ENCODE measurements at places on chromosomes 4 and X. TPM values are rescaled to one million over a fixed set of nuclear protein-coding genes. Genes with fewer than 3 reads are reported as not detected.

NPY1R gene
- total RNA-seq, result not detected

SORCS2 gene
- 0.07 TPM for total RNA-seq

CASP3 gene
- total RNA-seq, result 27.5 TPM

MAGIX gene
- total RNA-seq, result 0.26 TPM

POLN gene
- total RNA-seq, result 0.91 TPM

FOXP3 gene
- total RNA-seq, result 7.1 TPM

CSAG1 gene
- not detected for total RNA-seq

DNA sequence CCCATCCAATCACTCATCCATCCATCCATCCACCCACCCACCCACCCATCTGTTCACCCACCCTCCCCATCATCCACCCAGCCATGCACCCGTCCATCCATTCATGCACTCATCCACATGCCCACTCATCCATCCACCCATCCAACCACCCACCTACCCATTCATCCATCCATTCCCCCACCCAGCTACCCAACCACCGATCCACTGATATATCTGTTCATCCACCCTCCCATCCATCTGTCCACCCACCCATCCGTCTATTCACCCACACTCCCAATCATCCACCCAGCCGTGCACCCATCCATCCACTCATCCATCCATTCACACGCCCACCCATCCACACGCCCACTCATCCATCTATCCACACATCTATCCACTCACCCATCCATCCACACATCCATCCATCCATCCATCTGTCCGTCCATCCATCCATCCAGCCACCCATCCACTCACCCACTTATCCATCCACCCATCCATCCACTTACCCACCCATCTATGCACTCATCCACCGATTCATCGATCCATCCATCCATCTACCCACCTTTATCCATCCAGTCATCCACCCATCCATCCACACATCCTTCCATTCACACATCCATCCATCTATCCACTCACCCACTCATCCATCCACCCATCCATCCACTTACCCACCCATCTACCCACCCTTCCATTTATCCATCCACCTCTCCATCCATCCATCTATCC is 28.4 kb downstream of the ASMTL start:
- H3K4me1 ChIP-seq, result no peaks in the 10 kb centered on the region
- H3K27me3 ChIP-seq, result no peaks in the 10 kb centered on the region
- no peak overlapping the region for H3K4me3 ChIP-seq
- DNase-seq, result no peak

- no peaks in the 10 kb centered on the region for H3K27me3 ChIP-seq
- H3K4me3 ChIP-seq, result no peak overlapping the region
- H3K4me1 ChIP-seq, result no peaks in the 10 kb centered on the region
- no peak overlapping the region for H3K27ac ChIP-seq
These were observed 225.8 kb upstream of the GIMD1 start for GRCh38 chr4:106594291-106594952.

- peaks cover 7% of the 10 kb centered on the region for H3K4me1 ChIP-seq
- no peaks in the 10 kb centered on the region for H3K36me3 ChIP-seq
- peaks cover 47% of the 10 kb centered on the region for H3K27me3 ChIP-seq
- H3K27ac ChIP-seq, result no peak overlapping the region
These were observed 10.9 kb upstream of the MSX1 start for GRCh38 chr4:4848540-4848939.

DNA sequence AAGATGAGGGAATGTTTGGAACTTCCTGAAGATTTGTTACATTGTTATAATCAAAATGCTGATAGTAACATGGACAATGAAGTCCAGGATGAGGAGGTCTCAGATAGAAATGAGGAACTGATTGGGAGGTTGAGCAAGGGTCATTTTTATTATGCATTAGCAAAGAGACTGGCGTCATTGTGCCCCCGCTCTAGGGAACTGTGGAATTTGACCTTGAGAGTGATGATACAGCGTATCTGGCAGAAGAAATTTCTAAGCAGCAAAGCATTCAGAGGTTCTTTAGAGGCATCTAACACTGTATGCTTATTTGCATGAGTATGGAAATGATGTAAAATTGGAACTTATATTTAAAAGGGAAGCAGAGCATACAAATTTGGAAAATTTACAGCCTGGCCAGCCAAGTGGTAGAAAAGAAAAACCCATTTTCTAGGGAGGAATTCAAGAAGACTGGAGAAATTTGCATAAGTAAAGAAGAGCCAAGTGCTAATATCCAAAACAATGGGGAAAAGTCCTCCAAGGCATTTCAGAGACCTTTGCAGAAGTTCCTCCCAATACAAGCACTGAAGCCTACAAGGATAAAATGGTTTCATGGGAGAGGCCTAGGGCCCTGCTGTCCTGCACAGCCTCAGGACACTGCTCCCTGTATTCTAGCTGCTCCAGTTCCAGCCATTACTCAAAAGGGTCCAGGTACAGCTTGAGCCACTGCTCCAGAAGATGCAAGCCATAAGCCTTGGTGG is 483.0 kb upstream of the NDST4 start:
- H3K4me3 ChIP-seq, result no peak overlapping the region
- H3K27me3 ChIP-seq, result no peaks in the 10 kb centered on the region
- H3K4me1 ChIP-seq, result no peaks in the 10 kb centered on the region
- H3K36me3 ChIP-seq, result no peaks in the 10 kb centered on the region
- no peak for DNase-seq
- no peak overlapping the region for H3K27ac ChIP-seq

- no peak for DNase-seq
- H3K27ac ChIP-seq, result no peak overlapping the region
- no peak overlapping the region for H3K4me3 ChIP-seq
- H3K4me1 ChIP-seq, result no peaks in the 10 kb centered on the region
These were observed 8.5 kb upstream of the ELMOD2 start for GRCh38 chr4:140515423-140515822.

GRCh38 chr4:24060932-24061331 is 171.1 kb upstream of the PPARGC1A start:
- H3K4me1 ChIP-seq, result no peaks in the 10 kb centered on the region
- no peaks in the 10 kb centered on the region for H3K36me3 ChIP-seq
- H3K27me3 ChIP-seq, result peaks cover 6% of the 10 kb centered on the region
- H3K27ac ChIP-seq, result no peak overlapping the region

DNA sequence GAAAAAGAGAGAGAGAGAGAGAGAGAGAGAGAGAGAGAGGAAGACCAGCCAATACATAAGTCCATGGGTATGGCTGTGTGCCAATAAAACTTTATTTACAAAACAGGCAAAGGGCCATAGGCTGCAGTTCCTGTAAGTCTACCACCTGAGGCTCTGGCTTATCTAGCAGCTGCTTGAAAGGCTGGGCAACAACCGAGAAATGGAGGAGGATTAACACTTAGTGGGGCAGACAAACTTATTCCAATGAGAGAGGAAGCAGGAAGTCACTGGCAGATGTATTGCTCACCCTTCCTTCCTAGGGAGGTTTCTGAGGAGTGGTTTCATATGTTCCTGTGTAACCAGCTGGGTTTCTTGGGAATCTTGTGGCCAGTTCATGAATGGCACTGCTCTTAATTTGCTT is 4.7 kb upstream of the GPR143 start:
- DNase-seq, result no peak
- no peak overlapping the region for H3K4me3 ChIP-seq
- no peaks in the 10 kb centered on the region for H3K36me3 ChIP-seq

DNA sequence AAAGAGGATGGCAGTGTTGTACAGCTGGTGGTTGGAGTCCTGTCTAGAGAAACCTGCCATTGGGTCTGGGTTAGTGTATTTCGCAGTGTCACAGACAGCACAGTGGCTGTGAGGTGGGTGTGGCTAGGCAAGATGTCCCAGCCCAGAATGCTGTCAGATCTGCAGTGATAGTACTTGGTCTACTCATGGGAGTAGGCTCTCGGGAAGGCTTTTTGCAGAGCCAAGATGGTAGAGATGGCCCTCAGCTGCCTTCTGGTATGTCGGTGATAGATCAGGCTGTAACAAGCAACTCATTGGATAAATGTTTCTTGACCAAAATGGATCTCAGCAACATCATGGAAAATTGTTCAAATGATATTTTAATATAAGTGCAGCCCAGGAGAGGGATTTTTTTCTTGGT is 84.3 kb upstream of the WDR1 start:
- H3K4me3 ChIP-seq, result no peak overlapping the region
- no peaks in the 10 kb centered on the region for H3K36me3 ChIP-seq
- no peaks in the 10 kb centered on the region for H3K27me3 ChIP-seq
- no peak overlapping the region for H3K27ac ChIP-seq

DNA sequence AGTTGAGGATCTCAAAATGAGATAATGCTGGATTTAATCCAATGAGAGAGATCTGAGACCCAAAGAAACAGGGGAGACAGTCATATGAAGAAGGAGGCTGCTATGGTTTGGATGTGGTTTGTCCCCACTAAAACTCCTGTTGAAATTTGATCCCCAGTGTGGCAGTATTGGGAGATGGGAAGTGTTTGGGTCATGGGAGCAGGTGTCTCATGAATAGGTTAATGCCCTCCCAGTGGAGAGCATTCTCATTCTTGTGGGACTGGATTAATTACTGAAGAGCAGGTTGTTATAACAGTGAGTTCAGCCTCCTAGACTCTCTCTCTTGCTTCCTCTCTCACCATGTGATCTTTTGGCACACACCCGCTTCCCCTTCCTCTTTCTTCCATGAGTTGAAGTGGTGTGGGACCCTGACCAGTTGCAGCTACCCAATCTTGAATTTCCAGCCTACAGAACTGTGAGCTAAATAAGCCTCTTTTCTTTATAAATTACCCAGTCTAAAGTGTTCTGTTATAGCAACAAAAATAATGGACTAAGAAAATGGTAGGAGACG is 70.3 kb downstream of the PPEF2 start:
- no peaks in the 10 kb centered on the region for H3K36me3 ChIP-seq
- H3K4me1 ChIP-seq, result no peaks in the 10 kb centered on the region
- no peak for DNase-seq
- no peak overlapping the region for H3K27ac ChIP-seq
- H3K4me3 ChIP-seq, result no peak overlapping the region
- H3K27me3 ChIP-seq, result peaks cover 2% of the 10 kb centered on the region

- peaks cover 1% of the 10 kb centered on the region for H3K27me3 ChIP-seq
- no peak overlapping the region for H3K4me3 ChIP-seq
- no peaks in the 10 kb centered on the region for H3K4me1 ChIP-seq
- no peak overlapping the region for H3K27ac ChIP-seq
These were observed 36.0 kb upstream of the CBR4 start for GRCh38 chr4:169045862-169046584.

GRCh38 chrX:53317365-53318069 is 36.1 kb upstream of the IQSEC2 start:
- no peaks in the 10 kb centered on the region for H3K36me3 ChIP-seq
- peak; percentile 68 for DNase-seq
- no peak overlapping the region for H3K4me3 ChIP-seq
- peaks cover 34% of the 10 kb centered on the region for H3K27me3 ChIP-seq
- peaks cover 13% of the 10 kb centered on the region for H3K4me1 ChIP-seq
- H3K27ac ChIP-seq, result no peak overlapping the region

- no peaks in the 10 kb centered on the region for H3K4me1 ChIP-seq
- no peak overlapping the region for H3K27ac ChIP-seq
- peaks cover 15% of the 10 kb centered on the region for H3K27me3 ChIP-seq
- no peak for DNase-seq
- no peak overlapping the region for H3K4me3 ChIP-seq
These were observed 613 bp downstream of the GLRB start for GRCh38 chr4:157076578-157076947.

GRCh38 chrX:39759526-39760224 is 338.1 kb downstream of the BCOR start:
- H3K4me1 ChIP-seq, result peaks cover 10% of the 10 kb centered on the region
- H3K27me3 ChIP-seq, result no peaks in the 10 kb centered on the region
- no peak overlapping the region for H3K4me3 ChIP-seq
- H3K36me3 ChIP-seq, result no peaks in the 10 kb centered on the region

GRCh38 chrX:46554942-46555341 is 9.7 kb upstream of the ZNF674 start:
- no peak overlapping the region for H3K27ac ChIP-seq
- no peak overlapping the region for H3K4me3 ChIP-seq

DNA sequence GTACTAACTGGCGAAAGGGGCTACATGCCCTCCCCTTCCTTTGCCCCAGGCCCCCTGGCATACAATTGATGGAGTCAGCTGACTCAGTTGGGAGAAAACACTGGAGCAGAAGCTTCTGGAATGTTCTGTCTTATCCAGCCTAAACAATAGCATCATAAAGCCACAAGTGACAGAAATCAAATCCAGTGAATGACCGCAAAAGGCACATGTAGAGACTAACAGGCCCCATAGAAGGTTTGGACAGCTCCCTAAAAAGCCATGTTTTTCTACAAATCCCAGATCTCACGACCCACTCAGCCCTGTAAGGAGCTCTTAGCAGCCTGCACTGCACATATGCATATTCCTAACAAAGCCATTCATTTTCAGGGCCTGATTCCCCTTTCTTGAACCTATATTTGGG is 25.1 kb downstream of the SCARB2 start:
- H3K4me3 ChIP-seq, result no peak overlapping the region
- DNase-seq, result no peak
- H3K4me1 ChIP-seq, result no peaks in the 10 kb centered on the region
- no peak overlapping the region for H3K27ac ChIP-seq
- peaks cover 17% of the 10 kb centered on the region for H3K36me3 ChIP-seq
- no peaks in the 10 kb centered on the region for H3K27me3 ChIP-seq

GRCh38 chr4:188299161-188299560 is 159.9 kb downstream of the TRIML1 start:
- H3K27ac ChIP-seq, result no peak overlapping the region
- no peaks in the 10 kb centered on the region for H3K4me1 ChIP-seq
- H3K36me3 ChIP-seq, result peaks cover 1% of the 10 kb centered on the region
- H3K27me3 ChIP-seq, result no peaks in the 10 kb centered on the region
- no peak overlapping the region for H3K4me3 ChIP-seq

DNA sequence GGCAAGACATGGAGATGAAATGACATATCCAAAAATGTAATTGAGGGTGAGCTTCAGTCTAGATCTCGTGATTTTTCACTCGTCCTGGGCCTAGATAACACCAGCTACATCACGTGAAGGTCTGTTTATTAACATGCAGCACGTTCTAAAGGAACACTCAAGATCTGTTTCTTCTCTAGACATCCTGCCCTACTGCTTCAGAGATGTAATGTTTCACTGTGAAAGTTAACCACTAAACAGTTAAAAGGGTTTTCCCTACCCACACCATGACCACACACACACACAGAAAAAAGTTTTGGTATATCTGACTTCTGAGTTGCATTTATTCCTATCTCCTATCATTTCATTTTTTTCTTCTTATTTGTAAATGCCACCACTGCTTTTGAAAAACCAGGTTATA is 52.3 kb upstream of the SMIM31 start:
- no peak overlapping the region for H3K4me3 ChIP-seq
- no peak overlapping the region for H3K27ac ChIP-seq
- no peaks in the 10 kb centered on the region for H3K36me3 ChIP-seq

GRCh38 chr4:110484767-110485166 is 8.8 kb downstream of the ENPEP start:
- H3K27me3 ChIP-seq, result peaks cover 26% of the 10 kb centered on the region
- no peak overlapping the region for H3K27ac ChIP-seq
- no peaks in the 10 kb centered on the region for H3K4me1 ChIP-seq
- DNase-seq, result no peak

DNA sequence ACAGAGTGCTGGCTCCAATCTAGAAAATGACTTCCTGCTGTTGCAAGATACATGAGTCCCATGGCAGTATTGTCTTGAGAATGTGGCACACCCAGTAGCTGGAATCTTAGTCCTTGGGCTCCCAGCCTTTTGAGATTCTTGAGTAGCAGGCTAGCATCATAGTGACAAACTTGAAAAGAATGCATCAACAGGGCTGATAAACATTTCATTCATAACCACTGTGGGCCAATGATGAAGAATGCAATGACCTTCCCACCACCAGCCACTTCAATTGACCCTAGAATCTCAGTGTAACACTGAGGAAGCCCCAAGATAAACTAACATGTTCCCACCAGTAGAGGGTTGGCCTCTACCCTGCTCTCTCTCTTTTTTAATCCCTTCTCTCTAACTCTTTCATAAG is 329.3 kb downstream of the GBA3 start:
- no peaks in the 10 kb centered on the region for H3K27me3 ChIP-seq
- no peak for DNase-seq
- H3K4me3 ChIP-seq, result no peak overlapping the region
- no peaks in the 10 kb centered on the region for H3K36me3 ChIP-seq
- H3K27ac ChIP-seq, result no peak overlapping the region
